ENCODE measurements at places on chromosomes 13 and 19.

DNA sequence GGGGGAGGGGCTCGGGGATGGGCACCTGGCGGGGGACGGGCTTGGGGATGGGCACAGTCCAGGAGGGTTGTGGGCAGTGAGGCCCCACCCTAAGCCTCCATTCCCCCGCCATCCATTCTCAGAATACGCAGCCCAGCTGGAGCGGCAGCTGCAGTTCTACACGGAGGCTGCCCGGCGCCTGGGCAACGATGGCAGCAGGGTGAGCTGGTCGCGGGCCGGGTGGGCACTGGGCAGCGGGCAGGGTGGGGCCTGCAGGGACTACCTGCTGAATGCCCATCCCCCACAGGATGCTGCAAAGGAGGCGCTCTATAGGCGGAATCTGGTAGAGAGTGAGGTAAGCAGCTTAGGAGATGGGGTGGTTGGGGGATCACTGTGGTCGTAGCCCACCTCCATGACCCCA, 8.3 kb downstream of the PODNL1 start:
- no peak for DNase-seq

GRCh38 chr19:53704011-53704410, 72.2 kb downstream of the DPRX start:
- no peak for DNase-seq

DNA sequence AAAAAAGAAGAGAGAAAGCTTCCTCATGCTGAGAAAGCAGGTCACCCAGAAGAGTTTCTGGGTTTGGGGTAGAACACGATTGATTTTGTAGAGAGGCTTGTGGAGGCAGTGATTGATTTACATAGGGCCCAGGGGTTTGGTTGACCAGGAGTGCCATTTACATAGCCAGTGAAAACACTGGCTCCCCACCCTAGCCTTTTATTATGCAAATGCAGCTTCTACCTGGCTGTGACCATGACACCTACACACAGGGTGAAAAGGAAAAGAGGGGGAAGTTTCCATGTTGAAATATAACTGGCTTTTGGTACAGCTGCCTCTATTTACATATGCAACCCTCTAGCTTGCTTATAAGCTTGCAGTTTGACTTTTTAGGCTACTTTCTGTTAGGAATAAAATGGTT, 62.0 kb downstream of the ZNF100 start:
- DNase-seq, result no peak

GRCh38 chr13:43329702-43330101, 306.3 kb downstream of the DNAJC15 start:
- DNase-seq, result no peak

- DNase-seq, result no peak
Observed at GRCh38 chr19:33580026-33580644, 41.6 kb upstream of the CHST8 start.

DNA sequence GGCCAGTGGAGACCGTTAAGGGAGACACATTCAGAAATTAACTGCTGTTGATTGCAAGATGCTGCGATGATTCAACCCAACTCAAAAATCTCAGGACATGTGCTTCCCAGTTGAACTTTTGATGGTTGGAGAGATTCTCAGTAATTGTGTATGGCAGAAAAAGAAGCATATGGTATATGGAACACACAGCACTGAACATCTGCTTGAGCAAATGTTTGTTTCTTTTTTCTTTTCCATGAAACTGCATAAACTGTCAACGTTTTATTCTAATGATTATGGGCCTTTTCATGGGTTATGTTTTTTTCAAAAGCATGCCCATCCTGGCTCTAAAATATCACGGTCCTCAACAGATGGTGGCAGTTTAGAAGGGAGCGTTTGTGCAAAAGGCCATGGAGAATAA, 40.1 kb upstream of the USP29 start:
- no peak for DNase-seq

GRCh38 chr19:44572581-44572900, 40.8 kb upstream of the IGSF23 start:
- DNase-seq, result no peak

- no peak for DNase-seq
Observed at GRCh38 chr13:30276178-30276577, 31.2 kb downstream of the KATNAL1 start.

DNA sequence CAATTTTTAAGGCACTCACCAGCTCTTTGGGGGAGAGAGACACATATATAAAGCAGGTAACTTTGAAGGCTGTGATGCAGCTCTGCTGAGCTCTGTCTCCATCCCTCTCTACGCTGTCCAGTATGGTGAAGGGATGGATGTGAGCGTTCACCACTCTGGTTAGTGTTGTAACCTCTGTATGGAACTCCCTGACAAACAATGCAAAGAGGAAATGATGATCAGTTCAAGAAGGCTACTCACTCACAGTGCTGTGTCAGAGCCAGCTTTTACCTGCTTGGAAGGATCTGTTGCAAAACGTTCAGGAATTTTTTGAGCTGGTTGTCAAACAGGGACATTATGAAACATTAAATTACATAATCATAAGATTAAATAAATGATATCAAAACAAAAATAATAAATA, 90.8 kb upstream of the SLC10A2 start:
- DNase-seq, result no peak

DNA sequence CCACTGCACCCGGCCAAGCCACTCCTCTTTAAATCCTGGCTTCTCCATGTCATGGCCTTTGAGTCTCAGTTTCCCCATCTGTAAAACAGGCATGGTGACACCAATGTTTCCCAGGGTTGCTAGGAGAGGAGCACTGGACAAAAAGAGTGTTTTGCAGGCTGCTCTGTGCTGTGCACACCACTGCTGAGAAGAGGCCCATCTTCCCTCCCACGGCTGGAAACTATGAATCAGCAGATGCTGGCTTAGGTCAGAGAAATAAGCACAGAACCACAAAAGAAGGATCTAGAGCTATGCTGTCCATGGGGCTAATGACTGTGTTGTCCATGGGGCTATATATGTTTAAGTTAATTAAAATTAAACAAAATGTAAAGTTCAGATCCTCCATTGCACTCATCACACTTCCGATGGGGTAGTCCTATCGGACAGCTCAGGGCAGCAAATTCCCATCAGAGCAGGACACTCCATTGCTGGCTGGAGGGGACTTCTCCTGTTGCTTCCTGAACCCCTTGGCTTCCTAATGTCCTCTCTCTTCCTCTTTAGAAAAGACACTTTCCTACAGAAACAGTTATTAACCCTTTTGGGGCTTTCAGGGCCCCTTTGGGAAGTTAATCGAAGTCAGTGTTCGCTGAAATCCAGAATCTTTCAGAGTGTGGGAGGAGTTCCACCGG, 37.1 kb downstream of the TSHZ3 start:
- DNase-seq, result no peak

GRCh38 chr19:46994141-46994686, 25.4 kb upstream of the NPAS1 start:
- DNase-seq, result no peak

GRCh38 chr19:8370176-8371010, 6.4 kb downstream of the ANGPTL4 start:
- no peak for DNase-seq

GRCh38 chr13:63044589-63045313, 1629.1 kb upstream of the PCDH20 start:
- no peak for DNase-seq
